ENCODE measurements at places on chromosomes 5 and 9.

DNA sequence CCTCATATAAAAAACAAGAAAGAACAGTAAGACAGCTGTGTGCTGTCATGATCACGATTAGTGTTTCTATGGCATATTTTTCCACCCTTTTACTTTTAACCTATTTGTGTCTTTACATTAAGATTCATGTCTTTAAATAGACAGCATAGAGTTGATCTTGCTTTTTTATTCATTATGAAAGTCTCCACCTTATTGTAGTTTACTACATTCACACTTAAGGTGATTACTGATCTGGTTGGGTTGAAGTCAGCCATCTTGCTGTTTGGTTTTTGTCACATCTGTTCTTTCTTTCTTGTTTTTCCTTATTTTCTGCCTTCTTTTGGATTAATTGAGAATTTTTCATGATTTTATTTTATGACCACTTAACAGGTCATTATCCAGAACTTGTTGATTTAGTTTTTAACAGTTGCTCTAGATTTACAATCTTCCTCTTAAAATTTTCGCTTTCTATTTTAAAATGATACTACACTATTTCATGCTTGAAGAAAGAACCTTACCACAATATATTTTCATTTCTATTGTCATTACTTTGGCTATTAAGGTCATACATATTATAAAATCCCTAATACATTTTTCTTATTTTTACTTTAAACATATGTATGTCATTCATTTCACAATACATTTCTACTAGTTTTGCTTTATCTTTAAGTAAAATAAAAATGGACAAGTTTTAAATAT is 292.5 kb downstream of the SH3GL2 start:
- DNase-seq = no peak

GRCh38 chr5:139514486-139514856 is 31.9 kb upstream of the STING1 start:
- no peak for DNase-seq

- no peak for DNase-seq
Observed at GRCh38 chr9:132703336-132703735, 33.1 kb downstream of the GTF3C4 start.

GRCh38 chr5:118687661-118688621 is 300.4 kb downstream of the DTWD2 start:
- DNase-seq = no peak

DNA sequence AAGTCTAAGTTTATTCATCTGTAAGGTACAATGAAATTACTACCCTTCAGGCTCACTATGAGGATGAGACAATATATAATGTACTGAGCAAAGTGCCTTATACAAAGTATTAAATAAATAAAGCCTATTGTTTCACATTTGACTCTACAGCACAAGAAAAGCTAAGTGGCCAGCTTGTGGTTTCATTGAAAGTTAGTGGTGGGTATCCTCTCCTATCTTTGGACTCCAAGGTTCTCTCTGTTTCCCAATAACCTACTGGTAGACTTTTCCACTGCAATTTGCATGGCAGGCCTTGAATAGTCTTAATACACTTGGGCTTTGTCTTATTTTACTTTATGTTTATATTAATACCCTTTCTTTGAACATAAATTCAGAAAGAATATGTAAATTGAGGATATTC is 262.7 kb downstream of the DEPDC1B start:
- no peak for DNase-seq

DNA sequence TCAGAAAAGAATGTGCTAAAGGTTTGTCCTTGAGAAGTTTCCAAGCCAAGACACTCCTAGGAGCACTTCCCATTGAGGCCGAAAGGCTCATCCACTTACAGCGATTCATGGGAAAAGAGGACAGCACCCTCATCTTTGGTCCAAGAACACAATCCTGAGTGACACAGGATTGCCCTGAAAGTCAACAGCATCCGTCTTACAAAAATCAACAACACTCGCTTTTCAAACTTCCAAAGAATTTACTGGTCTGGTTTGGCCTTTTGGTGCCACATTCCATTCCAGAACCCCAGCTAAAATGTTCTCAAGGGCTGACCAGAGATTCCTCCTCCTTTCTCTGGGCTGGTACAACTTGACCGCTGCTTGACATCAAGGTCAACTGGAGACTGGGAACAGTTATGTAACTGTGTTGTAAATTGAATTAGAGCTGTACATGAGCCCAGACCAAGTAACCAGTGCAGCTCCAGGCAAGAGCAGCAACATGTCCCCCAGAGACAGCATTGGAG is 415.8 kb upstream of the PIK3R1 start:
- DNase-seq = no peak

DNA sequence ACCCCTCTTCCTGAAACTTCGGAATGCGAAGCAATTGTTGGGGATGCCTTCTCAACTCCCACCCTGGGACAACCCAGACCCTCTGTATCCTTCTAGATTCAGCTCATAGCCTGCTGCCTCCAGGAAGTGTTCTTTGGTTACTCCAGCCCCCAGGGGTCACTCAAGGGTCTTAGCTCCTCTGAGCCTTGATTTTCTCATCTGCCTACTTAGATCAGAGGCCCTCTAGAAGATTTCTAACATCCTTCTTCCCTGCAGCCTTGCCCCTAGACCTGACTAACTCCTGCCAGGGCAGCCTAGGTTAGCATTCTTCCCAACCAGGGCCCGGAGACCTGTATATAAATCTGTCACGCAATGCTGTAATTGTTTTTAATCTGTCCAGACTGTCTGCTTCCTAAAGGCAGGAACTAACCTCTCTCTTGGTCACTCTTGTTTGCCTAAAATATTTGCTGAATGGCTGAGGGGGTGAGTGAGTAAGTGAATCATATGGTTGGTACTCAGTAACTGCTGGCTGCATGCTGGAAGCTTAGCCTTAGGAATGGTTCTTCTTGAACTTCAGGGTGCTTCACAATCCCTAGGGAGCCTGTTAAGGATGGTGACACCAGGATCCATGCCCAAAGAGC is 8.2 kb downstream of the GALNT10 start:
- DNase-seq = no peak

DNA sequence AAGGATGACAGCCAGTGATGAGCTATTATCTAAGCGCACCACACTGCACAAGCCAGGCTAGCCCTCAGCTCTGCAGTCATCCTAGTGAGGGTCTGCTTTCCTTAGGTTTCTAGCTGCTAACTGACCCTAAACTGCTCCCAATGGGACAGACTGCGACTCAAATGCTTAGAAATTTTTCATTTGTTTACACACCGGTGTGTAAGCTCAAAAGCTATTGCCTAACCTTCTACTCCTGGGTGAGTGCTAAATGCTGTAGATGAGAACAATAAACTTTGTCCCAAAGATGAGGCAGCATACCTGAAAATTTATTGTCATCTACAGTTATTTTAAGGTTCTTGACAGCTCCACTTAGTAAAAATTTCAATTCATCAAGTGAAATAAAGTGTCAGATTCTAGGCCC is 311.4 kb downstream of the TMEM167A start:
- DNase-seq = no peak

DNA sequence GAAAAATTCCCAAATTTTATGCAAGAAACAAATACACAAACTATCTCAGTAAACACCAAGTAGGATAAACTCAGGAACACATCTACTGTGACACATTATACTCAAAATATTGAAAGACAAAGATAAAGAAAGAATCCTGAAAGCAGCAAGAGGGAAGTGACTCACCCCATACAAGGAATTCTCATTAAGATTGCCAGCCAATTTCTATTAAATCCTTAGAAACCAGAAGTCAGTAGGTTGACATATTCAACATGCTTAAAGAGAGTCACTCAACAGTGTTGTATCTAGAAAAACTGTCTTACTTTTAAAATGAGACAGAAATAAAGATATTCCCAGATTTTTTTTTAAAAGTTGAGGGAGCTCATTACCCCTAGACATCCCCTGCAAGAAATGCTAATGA is 15.5 kb downstream of the SPATA31E1 start:
- DNase-seq = no peak

DNA sequence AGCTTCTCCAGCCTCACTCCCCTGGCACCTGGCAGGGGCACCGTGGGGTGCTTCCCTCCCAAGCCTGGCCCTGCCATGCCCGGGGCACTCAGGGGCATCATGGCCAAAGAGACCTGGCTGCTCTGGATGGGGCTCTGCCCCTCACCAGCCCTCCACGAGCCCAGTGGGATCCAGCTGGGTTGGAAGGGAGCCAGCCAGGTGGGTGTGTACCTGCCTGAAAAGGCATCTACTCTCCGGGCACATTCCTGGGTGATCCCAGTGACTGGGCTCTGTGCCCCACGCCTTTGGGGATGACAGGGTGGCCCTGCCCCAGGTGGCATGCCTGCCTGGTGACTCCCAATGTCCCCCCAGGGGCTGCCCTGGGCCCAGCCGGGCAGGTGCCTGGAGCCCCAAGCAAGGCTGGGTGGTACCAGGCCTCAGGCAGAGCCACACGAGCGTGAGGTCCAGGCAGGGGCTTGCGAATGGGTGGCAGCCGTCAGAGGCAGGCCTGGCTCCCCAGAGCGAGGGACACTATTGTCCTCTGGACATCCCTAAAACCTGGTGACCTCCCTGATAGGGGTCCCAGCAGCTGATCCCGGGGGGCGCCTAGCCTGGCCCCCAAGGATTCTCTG is 777 bp downstream of the GPSM1 start:
- DNase-seq = no peak

DNA sequence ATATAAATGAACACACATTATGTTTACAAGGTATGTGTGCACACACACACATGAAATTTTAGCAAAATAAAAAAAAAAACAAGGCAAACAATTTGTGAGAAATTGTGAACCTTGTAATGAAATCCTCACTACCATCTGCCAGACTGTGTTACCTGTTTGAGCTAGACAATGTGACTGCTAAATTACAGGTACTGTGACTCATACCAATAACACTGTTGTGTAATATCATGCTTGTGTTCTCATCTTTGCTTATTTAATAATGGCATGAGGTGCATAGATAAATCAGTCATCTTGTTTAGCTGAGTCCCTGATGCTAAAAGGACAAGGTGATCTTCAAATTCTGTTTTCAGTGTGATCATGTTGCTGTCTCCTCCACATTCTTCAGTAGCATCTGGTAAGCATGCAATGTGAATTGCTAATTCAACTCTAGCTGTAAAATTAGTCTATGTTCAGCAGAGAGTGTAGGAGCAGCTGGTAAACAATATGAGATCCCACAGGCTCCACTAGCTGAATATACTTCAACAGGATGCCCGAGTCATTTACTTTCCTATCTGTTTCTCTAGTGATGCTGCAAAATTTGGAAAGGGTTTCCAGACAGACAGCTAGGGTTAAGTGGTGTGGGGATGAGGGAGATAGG is 966.3 kb upstream of the C9orf72 start:
- DNase-seq = no peak

GRCh38 chr9:133389562-133389961 is 13.4 kb downstream of the STKLD1 start:
- no peak for DNase-seq

DNA sequence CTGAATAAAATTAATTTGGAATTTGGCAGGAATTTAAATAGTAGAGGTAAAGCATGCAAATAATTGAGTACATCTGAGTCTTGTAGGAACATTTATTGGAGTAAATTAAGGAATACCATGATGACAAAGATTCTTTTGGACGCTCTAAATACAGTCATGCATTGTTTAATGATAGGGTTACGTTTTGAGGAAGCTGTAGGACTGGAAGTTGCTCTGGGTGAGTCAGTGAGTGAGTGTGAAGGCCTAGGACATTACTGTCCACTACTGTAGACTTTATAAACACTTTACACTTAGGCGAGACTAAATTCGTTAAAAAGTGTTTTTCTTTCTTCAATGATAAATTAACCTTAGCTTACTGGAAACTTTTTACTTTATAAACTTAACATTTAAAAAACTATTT is 113.0 kb downstream of the FAM170A start:
- no peak for DNase-seq

DNA sequence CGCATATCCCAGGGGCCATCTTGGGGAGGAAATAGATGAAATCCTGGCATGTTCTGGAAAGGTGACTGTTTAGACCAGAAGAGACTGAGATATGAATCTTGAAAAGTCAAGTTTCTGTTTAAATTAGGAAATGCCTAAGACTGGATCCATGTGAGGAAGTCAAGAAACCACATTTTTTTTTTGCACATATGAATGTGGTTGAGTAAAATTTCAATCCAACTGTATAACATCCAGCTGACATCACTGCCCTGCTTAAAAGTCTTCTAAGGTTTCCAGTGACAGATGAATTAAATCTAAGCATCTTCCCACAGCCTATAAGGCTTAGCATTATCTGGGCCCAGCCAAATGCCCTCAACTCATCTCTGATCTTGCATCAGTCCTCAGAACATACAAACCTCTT is 47.7 kb upstream of the TCERG1 start:
- no peak for DNase-seq

DNA sequence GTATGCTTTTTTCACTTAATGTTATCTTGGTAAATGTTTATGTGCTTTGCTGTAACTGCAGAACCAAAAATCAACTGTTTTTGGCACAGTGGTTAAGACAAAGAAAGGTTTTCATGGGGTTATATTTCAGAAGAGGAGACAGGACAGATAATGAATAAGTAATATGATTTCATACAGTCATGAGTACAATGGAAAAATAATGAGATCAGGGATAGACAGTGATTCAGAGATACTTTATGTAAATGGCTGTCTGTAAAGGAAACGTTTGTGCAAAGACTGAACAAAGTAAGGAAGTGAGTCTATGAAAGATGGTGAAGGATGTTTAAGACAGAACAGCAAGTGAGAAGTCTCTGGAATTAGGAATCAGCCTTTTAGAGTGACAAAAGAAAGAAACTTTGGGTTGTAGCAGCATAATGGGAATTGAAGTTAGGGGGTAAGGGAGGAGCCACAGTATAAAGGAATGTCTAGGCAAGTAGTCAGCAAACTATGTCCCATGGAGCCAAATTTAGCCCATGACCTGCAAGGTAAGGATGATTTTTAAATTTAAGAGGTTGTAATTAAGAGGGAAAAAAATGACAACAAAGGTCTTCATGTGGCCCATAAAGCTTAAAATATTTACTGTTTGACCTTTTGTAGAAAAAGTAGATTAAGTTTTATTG is 55.0 kb downstream of the TNPO1 start:
- no peak for DNase-seq

DNA sequence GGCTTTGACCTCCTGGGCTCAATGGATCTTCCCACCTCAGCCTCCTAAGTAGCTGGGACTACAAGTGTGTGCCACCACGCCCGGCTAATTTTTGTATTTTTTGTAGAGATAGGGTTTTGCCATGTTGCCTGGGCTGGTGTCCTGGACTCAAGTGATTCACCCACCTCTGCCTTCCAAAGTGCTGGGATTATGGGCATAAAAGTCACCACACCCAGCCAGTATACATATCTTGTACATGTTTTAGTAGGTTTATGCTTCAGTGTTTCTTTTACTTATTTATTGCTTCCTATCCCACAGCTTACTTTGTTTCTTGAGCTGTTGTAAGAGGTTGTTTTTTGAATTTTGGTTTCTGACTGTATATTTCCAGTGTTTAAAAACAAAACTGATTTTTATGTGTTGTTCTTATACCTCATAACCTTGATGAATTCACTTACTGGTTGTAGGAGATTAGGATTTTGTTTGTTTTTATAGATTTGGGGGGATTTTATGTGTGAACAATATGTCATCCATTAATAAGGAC is 12.9 kb downstream of the FBXW5 start:
- no peak for DNase-seq
